ENCODE measurements at places on chromosomes 1 and 21. TPM values are rescaled to one million over a fixed set of nuclear protein-coding genes. Genes with fewer than 3 reads are reported as not detected.
A peak's percentile ranks its signal among the peaks of the same experiment; 100 is the strongest.

DNA sequence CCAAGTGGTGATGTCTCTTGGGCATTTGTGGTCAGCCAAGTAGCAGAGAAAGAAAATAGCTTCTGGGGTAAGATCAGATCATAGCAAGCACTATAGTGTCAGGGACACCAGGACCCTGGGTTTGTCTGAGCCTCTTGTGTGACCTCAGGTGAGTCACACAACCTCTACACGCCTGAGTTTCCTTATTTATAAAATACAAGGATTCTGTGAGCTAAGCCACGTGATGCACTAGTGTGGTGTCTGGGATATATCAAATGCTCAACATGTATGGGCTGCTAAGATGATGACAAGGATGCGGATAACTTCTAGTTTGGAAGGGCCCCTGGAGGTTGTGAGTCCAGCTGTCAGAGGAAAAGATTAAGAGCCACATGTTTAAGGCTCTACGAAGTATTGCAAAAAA is 24.5 kb upstream of the ZNF436 start:
- DNase-seq: no peak

- DNase-seq: no peak
These were observed 172.5 kb downstream of the URB2 start for GRCh38 chr1:229798558-229798957.

- DNase-seq: no peak
These were observed 1.2 kb downstream of the OR2T1 start for GRCh38 chr1:248404024-248404423.

Gene CFH
- 142 TPM for total RNA-seq

Gene PLA2G2A
- not detected for total RNA-seq

DNA sequence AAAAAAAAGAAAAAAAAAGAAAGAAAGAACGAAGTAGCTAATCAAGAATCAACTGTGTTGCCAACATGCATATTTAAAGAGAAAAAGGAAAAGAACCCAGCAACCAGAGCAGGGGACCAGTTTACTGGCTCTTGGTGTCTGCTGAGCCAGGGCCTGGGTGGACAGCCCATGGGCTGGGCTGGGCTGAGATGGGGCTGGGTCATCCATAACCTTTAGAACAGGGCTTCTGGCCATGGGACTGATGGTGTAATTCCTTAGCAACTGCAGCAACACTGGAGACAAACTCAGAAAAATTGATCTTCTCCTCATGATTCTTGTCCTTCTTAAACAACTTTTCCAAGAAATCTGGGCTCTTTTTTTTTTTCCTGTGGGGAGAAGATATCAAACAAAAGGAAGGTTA is 10.5 kb downstream of the S100A7A start:
- no peak for DNase-seq

GRCh38 chr1:65247419-65248359 is 61.7 kb upstream of the DNAJC6 start:
- DNase-seq: peak; percentile 94

Gene PTPN22
- 2.0 TPM for total RNA-seq

Gene RHBG
- total RNA-seq: not detected

GRCh38 chr1:34055818-34056217 is 109.2 kb downstream of the CSMD2 start:
- no peak for DNase-seq

Gene TCP10L
- total RNA-seq: 0.83 TPM

Gene LCE1B
- total RNA-seq: not detected

DNA sequence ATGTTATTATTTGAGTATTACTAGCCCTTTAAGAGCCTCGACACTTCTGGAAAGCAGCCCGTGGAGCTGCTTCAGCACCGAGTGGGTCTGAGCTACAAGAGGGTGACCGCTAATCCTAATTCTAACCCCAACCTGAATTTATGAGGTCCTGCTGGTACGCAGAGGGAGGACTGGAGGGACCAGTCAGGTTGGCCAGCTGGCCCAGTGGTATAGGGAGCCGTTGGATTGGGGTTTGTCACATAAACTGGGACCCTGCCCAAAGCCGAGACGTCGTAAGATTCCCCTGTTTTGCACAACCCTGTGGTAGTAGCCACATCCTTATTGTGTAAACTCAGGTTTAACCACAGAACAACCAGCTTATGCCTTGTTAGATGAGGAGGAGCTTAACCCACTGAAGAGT is 60.8 kb upstream of the F3 start:
- no peak for DNase-seq

- peak; percentile 72 for DNase-seq
These were observed 506 bp downstream of the JUN start for GRCh38 chr1:58783090-58783992.

Data from myocyte (in vitro differentiated cells).